ENCODE measurements at places on chromosomes 4 and X. TPM values are rescaled to one million over a fixed set of nuclear protein-coding genes. Genes with fewer than 3 reads are reported as not detected.

The SHOX gene
- 0.18 TPM for total RNA-seq

The CXorf49 gene
- total RNA-seq: not detected

The JCHAIN gene
- not detected for total RNA-seq

The HTR2C gene
- total RNA-seq: 1.3 TPM

The L1CAM gene
- total RNA-seq: 19.9 TPM

The GIMD1 gene
- total RNA-seq: not detected

The ZNF630 gene
- 1.5 TPM for total RNA-seq

The BRS3 gene
- not detected for total RNA-seq

- no peak for DNase-seq
These were observed 56.3 kb downstream of the ZAR1 start for GRCh38 chr4:48546336-48546735.

GRCh38 chr4:7335344-7336066 is 99.2 kb downstream of the PSAPL1 start:
- peak; percentile 89 for DNase-seq

DNA sequence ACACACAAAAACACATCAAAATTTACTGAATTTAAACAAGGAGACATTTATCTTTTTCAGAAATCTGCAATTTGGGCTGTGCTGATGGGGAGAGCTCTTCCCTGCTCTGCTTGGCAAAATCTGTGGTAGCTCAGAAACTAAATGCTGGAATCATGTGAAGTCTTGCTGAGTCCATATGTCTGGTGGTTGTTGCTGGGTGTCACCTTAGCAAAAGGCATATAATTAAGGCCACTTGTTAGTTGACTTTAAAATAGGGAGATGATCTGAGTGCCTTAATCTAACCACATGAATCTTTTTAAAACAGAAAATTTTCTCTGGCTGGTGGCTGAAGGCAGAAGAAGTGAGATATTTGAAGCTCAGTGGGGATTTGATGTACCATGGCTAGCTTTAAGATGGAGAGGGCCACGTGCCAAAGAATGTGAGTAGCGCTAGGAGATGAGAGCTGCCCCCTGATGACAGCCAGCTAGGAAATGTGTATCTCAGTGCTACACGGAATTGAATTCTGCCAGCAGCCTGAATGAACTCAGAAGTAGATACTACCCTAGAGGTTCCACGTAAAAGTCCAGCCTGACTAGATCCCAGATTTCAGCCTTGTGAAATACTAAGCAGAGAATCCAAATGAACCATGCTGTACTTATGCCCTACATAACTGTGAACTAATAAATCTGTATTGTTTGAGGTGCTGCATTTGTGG is 7.6 kb upstream of the GUF1 start:
- no peak for DNase-seq

- no peak for DNase-seq
These were observed 922.0 kb upstream of the PABPC4L start for GRCh38 chr4:135123632-135124031.

GRCh38 chrX:151240237-151240636 is 63.9 kb downstream of the GPR50 start:
- no peak for DNase-seq

DNA sequence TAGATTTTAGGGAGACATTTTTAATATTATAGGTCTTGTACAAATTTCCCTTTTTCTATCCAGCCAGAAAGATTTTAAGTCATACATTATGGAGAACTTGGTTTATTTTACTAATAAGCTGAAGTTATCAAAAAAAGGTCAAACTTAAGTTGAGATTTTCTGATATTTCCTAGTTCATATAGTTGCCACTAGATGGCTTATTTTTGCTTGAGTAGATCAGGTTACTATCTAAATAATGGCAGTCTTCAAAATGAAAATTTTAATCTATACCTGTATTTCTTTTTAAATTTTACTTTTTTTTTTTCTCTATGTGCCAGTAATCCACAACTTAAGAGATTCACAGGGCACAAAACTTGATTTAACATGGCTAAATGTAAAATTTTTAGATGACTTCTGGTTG is 52.3 kb downstream of the USP9X start:
- DNase-seq: no peak

- no peak for DNase-seq
These were observed 301.9 kb downstream of the BMPR1B start for GRCh38 chr4:95059663-95060062.

DNA sequence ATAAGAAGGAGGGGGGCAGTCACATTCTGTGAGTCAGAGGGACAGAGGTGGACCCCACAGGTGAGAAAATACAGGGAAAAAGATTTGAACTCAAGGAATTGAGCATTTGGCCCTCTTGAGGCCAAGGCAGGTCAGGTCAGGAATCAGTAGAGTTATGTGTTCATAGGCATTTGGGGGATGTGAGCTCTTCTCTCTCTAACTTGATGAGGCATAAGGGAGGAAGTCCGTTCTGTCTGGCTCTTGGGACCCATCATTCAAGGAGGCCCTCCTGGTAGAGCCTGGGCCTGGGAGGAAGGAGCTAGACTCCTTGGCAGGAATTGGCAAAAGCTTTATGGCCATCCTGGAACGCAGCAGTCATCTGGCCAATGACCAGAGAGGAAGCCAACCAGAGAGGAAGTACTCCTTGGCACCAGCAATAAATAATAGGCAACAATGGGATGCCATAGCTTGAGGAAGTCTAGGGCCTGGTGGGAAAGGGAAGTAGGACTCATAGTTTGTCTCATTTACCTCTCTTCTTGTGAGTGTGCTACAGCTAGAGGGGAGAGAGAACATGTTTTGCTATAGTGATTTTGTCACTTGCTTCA is 53.0 kb downstream of the MSN start:
- no peak for DNase-seq

- no peak for DNase-seq
These were observed 12.1 kb downstream of the ACSL4 start for GRCh38 chrX:109720947-109721346.
